GM23338 (cell line): ENCODE measurements at places on chromosomes 4 and X.

DNA sequence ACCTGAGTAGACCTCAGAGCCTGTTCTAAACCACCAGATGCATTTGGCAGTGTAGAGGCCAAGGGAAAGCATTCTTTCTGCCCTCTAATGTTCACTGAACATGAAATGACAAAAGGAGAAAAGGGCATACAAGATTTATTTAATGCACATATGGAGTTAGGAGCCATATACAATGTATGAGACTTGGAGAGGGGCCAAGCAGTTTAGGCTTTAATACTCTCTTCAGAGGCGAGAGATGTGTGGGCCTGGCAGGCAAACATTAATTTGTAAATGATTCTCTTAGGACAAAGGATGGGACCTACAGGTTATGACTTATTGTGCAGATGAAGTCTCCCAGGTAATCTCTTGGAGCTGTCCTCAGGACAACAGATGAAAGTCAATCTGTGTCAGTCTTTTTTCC lies 631.9 kb downstream of the ADGRL3 start:
- no peaks in the 10 kb centered on the region for H3K36me3 ChIP-seq
- H3K27me3 ChIP-seq, result no peaks in the 10 kb centered on the region
- peaks cover 55% of the 10 kb centered on the region for H3K4me1 ChIP-seq
- H3K27ac ChIP-seq, result peak overlapping the region; percentile 6; the same call in 1 of the 2 replicates
- no peak overlapping the region for H3K4me3 ChIP-seq

- H3K27me3 ChIP-seq, result no peaks in the 10 kb centered on the region
- no peaks in the 10 kb centered on the region for H3K4me1 ChIP-seq
- no peaks in the 10 kb centered on the region for H3K36me3 ChIP-seq
- no peak overlapping the region for H3K4me3 ChIP-seq
- no peak for DNase-seq
Observed at GRCh38 chr4:4529392-4529791, 12.5 kb downstream of the STX18 start.

GRCh38 chr4:71944956-71945355 lies 86.8 kb upstream of the NPFFR2 start:
- no peak overlapping the region for H3K27ac ChIP-seq
- peaks cover 28% of the 10 kb centered on the region for H3K36me3 ChIP-seq
- H3K27me3 ChIP-seq, result no peaks in the 10 kb centered on the region
- DNase-seq, result peak; percentile 49
- no peak overlapping the region for H3K4me3 ChIP-seq

DNA sequence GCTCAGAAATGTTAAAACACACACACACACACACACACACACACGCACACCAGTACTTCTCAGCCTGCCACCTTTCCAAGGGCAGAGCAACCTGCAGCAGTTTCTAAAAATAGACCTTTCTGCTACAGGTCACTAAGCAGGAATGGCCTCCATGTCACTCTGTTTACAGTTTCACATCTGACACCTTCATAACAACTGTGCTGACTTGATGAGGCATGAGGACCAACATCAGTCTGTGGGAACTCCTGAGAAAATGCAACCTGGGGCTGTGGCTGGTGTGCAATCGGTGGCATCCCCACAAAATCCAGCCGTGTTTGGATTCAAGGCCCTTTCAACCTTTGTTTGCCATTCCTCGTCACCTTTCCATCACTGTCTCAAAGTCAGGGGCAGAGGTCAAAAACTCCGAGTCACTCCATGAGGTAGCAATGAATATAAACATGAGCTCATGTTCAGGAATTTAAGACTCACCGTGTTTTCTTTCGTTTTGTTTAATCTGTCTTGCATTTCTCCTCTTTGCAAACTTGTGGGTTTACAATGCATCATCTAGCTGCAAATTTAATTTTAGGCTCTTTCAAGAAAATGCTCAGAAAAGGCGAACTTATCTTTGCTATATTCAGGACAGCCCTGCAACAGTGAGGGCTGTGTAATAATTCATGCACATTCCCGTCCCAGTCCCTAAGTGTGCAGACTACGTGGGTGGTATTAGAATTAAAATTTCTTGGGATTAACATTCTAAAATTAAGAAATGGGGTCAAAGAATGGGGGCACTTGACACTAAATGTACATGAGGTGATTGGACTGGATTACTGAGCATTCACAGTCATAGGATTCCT lies 135.3 kb downstream of the SHROOM3 start:
- H3K4me3 ChIP-seq, result no peak overlapping the region
- H3K27ac ChIP-seq, result no peak overlapping the region
- no peaks in the 10 kb centered on the region for H3K27me3 ChIP-seq
- H3K4me1 ChIP-seq, result no peaks in the 10 kb centered on the region; the same call in none of the 2 replicates

DNA sequence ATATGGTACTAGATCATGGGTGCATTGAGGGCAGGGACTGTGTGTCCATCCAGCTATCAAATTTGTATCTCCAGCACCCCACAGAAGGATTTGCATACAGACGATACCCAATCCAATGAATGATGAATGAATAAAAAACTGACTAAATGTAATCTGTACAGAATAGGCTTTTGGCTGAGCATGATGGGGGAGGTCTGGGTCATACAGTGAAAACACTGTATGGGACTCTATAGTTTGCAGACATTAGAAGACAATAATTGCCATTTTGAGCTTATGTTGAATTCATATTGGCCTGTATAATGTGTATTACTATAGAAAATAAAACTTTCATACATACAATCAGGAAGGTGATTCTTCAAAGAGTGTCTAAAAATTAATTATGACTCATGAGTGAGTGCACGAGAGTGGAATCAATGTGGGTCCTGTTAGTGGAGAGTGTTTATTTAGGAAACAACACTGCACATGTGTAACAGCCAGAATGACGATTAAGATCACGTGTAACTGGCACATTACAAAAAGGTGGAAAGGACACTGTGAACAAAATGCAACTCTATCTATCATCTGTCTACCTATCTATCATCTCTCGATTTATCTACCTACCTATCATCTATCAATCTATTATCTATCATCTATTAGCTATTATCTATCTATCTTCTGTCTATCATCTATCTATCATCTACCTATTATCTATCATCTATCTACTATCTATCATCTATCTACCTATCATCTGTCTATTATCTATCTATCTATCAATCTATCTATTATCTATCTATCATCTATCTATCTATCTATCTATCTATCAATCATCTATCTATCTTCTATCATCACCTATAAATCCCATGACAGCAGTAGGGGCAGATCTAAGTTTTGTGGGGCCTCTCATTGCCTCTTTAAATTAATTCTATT lies 201.3 kb downstream of the PTTG2 start:
- no peak overlapping the region for H3K27ac ChIP-seq
- no peaks in the 10 kb centered on the region for H3K4me1 ChIP-seq
- DNase-seq, result no peak

DNA sequence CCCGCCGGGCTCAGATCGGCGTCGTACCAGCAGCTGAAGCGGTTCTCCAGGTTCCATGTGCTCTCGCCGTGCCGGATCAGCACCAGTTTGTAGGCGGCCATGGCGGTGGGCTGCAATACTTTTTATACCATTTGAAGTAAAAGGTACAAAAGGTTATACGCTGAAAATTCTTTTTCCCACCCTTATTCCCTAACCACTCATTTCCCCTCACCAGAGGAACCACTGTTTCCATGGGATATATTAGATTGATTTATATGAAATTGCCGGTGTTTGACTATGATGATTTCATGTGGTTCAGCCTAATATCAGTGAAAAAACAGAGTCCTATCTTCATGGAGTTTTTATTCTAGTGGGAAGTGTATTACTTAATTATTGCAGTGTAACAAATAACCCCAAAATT lies at the start of gene PGAM4:
Gene PGAM4 (minus strand): TSS at position 101 of the 400 bp plus-strand sequence. CDS start 0 bp downstream, at position 101.
- H3K4me3 ChIP-seq, result no peak within 1 kb of the TSS
- no peaks in the 10 kb centered on the region for H3K36me3 ChIP-seq
- no peaks in the 10 kb centered on the region for H3K27me3 ChIP-seq
- no peak for DNase-seq
- no peak within 1 kb of the TSS for H3K27ac ChIP-seq

- H3K27me3 ChIP-seq, result no peaks in the 10 kb centered on the region
- H3K36me3 ChIP-seq, result no peaks in the 10 kb centered on the region
- no peak overlapping the region for H3K4me3 ChIP-seq
- peaks cover 24% of the 10 kb centered on the region; the same call in 1 of the 2 replicates for H3K4me1 ChIP-seq
Observed at GRCh38 chr4:52198294-52198693, 147.2 kb downstream of the SPATA18 start.

- no peaks in the 10 kb centered on the region for H3K36me3 ChIP-seq
- H3K27me3 ChIP-seq, result no peaks in the 10 kb centered on the region
- no peak for DNase-seq
- H3K4me1 ChIP-seq, result no peaks in the 10 kb centered on the region
Observed at GRCh38 chrX:69431420-69431819, 72.7 kb upstream of the NALF2 start.

GRCh38 chr4:31283679-31284078 lies 563.5 kb downstream of the PCDH7 start:
- H3K4me1 ChIP-seq, result no peaks in the 10 kb centered on the region
- H3K27me3 ChIP-seq, result no peaks in the 10 kb centered on the region
- H3K27ac ChIP-seq, result no peak overlapping the region
- no peaks in the 10 kb centered on the region for H3K36me3 ChIP-seq

DNA sequence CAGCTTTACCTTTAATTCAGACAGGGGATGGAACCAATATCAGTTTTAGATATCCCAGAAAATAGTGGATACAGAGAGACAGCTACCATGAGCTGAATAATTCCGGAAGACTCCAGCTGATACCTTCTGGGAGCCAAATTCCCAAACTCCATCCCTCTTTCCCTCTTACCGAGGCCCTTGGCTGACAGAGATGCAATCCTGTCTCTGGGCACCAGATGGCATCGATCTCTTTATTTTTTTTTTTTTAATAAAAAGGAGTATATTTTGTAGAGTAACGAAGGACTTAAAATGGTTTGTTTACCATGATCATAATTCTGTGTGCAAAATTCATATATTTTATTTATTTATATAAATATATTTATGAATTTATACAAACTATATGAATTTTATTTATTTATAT lies 31.0 kb downstream of the RAB40A start:
- no peaks in the 10 kb centered on the region for H3K36me3 ChIP-seq
- no peak overlapping the region for H3K27ac ChIP-seq
- no peaks in the 10 kb centered on the region for H3K27me3 ChIP-seq
- peak; percentile 43 for DNase-seq
- H3K4me1 ChIP-seq, result no peaks in the 10 kb centered on the region

- H3K4me1 ChIP-seq, result no peaks in the 10 kb centered on the region
- DNase-seq, result no peak
- no peaks in the 10 kb centered on the region for H3K27me3 ChIP-seq
- H3K4me3 ChIP-seq, result no peak overlapping the region
- no peak overlapping the region; the same call in 1 of the 2 replicates for H3K27ac ChIP-seq
Observed at GRCh38 chrX:129139837-129140598, 383.3 kb downstream of the SMARCA1 start.

- no peak for DNase-seq
- H3K4me3 ChIP-seq, result no peak overlapping the region
- no peak overlapping the region for H3K27ac ChIP-seq
- no peaks in the 10 kb centered on the region for H3K27me3 ChIP-seq
- no peaks in the 10 kb centered on the region for H3K4me1 ChIP-seq
Observed at GRCh38 chr4:21470535-21470934, 478.0 kb downstream of the KCNIP4 start.
